Activated CD8-positive, alpha-beta memory T cell treated with anti-CD3 and anti-CD28 coated beads for 1 hour (primary cell): ENCODE measurements at places on chromosomes 16 and 17.

DNA sequence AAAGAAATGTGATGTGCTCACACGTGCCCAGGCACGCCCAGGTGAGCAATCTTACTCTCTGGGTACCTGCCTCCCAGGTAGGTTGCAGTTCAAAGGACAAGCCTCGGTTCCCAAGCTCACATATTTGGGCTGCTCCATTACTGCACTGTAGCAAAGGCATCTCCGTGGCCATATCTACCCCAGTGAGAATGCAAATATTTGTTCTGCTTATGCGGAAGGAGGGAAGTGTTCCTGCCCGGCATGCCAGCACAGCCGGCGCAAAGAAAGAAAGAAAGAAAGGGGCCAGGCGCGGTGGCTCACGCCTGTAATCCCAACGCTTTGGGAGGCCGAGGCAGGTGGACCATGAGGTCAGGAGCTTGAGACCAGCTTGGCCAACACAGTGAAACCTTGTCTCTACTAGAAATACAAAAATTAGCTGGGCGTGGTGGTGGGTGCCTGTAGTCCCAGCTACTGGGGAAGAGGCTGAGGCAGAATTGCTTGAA, 30.7 kb downstream of the SLC43A2 start:
- no peak for DNase-seq

DNA sequence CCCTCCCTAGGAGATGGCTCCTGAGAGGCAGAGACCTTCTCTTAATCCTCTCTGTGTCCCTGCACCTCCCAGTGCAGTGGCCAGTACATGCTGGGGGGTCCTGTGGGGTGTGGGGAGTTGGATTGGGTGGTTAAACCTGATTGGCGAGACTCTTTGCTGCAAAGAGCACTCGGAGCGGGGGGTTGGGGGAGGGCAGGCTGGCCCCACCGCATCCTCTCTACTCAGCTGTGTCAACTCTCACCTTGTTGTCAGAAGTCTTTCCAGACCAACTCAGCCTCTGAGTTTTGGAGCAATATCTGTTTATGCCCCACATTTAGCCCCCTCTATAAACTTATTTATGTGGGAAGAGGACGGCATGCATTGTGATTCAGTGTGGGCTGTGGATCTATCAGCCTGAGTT, 40.0 kb downstream of the SMARCE1 start:
- no peak for DNase-seq

DNA sequence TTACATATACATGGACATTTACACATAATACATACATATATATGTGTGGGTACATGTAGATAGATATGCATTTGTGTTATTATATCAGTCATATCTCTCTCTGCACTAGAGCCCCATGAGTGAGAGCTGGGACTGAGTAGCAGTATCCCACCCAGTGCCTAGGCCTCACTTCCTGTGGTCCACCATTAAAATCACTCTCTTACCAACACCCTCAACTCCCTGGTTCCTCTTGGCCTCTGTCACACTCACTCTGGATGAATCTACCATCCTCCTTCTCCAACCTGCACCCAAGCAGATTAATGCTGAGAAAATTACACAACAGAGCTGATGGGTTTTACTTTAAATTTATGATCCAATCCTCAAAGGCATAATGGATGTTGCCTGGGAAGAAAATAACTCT, 4.9 kb upstream of the LYRM9 start:
- DNase-seq, result no peak

DNA sequence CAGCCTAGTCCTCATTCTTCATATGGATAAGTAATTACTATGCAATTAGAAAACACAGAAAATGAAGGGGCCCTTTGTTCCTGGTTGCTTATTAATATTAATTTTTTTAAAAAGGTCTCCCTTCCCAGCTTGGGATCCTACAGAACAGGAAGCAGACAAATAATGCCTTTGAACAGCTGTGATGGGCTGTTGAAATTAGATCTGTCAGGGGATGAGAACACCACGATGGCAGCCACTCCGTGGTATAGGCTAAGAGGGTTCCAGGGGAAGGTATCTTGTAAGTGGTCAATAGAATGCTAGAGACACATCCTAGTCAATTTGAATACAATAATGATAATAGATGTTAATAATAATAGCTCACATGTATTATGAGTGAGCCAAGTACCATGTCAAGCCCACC, 83.1 kb downstream of the CCDC182 start:
- no peak for DNase-seq

DNA sequence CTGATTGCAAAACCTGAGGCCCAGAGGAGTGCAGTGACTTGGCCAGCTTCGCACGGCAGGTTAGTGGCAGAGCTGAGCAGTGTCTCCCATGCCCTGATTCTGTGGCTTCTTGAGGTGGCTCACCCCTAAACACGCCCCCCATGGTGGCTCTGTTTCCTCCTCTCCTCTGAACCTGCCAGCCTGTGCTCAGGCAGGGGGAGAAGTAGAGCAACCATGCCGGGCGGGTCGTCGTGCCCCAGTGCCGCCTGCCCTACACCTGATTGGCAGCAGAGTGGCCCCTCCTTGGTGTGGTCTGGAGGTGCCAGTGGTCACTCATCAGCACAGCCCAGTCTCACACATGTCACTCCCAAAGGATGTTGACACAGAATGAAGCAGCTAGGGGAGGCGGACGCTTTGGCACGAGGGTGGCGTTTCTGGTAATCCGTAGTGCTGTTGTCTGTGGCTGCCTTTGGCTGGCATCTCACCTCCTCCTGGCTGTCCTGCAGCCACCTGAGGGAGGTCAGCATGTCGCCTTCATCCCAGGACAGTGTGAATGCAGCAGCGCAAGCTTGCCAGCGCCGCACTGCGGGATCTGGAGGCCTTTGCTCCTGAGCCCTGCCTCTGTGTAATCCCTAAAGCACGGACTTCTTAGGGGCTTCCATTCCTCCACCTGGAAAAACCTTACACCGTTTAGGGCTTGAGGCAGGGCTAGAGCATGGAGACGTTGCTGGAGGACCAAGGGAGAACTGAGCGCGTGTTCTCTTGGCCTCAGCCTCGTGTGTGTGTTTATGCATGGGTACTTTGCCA, 294.7 kb downstream of the SEC14L1 start:
- DNase-seq, result no peak

DNA sequence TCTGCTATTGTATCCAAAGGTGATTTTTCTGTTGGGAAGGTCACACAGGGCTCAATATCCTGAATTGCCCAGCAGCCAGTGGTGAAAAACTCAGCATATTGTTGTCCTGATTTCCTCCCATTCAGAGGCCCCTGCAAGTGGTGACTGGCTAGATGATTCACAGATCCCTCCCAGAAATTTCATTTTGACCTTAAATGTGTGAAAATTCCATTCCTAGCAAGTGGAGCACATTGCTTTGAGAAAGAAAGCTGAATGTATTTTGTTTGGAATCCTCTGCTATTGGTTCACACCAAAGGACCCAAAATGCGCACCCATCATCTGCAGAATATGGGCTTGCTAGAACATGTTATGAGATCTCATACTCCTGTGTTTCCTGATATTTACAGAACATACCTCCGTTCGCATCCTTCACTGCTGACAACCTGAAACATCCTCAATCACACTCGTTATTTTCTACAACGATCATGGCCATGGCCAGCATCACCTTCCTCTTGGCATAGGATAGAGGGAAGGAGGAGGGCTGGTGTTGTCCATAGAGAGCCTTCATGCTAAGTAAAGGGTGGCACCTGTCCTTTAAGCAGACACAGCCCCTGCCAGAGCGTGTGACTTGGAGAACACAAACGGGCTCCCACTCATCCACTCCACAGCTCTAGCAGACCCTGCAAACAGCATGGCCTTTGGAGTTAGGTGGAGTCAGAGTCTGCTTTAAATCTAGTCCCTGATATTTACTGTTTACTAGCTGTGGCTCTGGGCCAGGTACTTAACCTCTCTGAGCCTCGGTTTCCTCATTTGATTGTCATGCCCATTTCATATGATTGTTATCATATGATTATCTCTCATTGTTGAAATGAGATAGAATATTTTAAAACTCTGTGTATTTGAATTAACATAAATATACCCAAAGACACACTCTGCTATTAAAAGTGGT, 30.4 kb upstream of the NFAT5 start:
- DNase-seq, result no peak

- DNase-seq, result no peak
These were observed 91.8 kb downstream of the FOXL1 start for GRCh38 chr16:86669937-86670749.

GRCh38 chr17:34549966-34550365, 29.4 kb upstream of the TMEM132E start:
- DNase-seq, result no peak

DNA sequence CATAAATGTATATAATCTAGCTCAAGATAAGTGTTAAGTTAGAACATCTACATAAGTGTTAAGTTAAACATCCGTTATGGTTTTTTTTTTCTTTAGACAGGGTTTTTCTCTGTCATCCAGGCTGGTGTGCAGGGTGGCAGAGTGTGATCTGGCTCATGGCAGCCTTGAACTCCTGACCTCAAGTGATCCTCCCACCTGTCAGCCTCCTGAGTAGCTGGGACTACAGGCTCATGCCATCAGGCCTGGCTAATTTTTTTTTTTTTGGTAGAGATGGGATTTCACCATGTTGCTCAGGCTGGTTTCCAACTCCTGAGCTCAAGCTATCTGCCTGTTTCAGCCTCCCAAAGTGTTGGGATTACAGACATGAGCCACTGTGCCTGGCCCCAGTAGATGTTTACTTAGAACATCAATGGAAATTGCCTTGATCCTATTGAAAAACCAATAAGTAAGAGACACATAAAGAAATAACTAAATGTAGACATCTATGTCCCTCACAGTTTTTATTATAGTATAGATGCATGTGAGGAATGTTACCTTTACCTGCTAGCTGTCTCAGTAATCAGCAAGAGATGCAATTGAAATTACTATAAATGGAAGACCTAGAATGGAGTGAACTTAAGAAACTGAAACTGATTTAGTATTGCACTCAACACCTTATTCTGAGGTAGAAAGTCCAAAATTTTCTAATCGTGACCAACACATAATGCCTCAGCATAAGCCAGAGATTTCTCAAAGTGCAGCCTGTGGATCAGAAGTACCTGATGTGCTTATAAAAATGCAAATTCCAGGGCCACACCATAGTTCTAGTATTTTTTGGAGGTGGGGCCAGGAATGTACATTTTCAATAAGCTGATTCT, 5.5 kb upstream of the FAM20A start:
- DNase-seq, result no peak

- no peak for DNase-seq
These were observed 80.2 kb upstream of the COX10 start for GRCh38 chr17:13989138-13989537.

GRCh38 chr17:79528592-79529125, 82.2 kb downstream of the RBFOX3 start:
- no peak for DNase-seq

GRCh38 chr16:89344458-89344834, 126.9 kb downstream of the ZNF778 start:
- DNase-seq, result no peak

GRCh38 chr16:69701866-69702265, 24.5 kb downstream of the NQO1 start:
- DNase-seq, result no peak

- DNase-seq, result no peak
These were observed 11.3 kb upstream of the NFAT5 start for GRCh38 chr16:69554495-69554894.
